ENCODE measurements at places on chromosomes 16 and 17.

DNA sequence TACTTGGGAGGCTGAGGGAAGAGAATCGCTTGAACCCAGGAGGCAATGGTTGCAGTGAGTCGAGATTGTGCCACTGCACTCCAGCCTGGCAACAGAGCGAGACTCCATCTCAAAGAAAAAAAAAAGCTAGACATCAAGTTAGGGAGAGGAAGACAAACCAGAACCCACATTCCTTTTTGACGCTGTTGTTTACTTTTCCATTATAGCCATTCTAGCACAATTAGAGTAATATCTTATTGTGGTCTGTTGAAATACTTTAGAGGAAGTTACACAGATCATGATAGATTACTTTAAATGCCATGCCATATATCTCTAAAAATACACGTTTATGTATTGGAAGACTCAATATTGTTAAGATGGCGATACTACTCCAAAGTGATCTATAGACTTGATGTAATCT, 16.5 kb upstream of the ABCC1 start:
- DNase-seq = no peak

DNA sequence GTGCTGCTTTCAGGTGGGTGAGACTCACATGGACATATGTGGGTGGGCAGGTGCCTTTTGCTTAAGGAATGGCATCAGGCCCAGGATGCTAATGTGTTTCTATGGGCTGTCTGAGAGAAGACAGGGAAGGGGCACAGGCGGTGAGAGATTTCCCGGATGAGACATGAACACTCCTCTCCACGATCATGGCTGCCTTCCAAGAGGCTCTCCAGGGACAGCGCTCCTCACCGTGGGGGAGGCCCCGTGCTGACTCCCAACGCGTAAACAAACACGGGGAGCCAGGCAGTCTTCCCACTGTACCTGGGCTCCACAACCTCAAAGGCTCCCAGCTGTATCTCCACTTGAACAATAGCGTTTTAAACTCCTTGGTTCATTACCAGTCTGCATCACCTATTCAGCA, 42.8 kb downstream of the CDK5R1 start:
- peak; percentile 38 for DNase-seq

- no peak for DNase-seq
Observed at GRCh38 chr16:1531638-1531910, 1.9 kb upstream of the TMEM204 start.

DNA sequence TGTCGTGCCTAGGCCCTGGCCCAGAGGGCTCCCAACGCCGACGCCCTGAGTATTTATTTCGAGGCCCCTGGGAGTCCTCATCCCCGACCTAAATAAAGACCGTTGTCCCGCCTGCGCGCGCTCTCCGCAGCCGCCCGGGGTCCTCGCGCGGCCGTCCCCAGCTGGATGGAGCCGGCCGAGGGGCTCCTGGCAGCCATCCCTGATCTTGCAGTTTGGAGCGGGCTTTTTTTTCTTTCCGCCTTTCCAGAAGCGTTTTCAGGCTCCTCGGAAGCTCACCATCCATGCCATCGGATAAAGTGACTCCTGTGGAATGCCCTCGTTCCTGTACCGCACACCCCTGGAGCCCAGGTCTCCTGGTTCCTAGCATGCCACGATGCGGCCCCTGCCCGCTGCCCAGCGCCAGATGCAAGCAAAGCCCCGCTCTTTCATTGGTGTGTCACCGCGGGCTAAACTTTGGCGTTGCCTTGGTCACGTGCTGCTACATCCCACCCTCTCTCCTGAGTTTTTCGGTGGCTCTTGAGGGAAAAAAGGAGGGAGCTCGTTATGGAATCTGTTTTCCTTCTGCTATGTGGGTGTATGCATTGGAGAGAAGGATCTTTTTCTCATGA, 716 bp downstream of the TMEM94 start:
- DNase-seq = peak; percentile 15

GRCh38 chr16:68770671-68771070, 33.6 kb downstream of the CDH1 start:
- DNase-seq = no peak

GRCh38 chr17:2745317-2746037, 4.0 kb downstream of the CCDC92B start:
- DNase-seq = no peak

DNA sequence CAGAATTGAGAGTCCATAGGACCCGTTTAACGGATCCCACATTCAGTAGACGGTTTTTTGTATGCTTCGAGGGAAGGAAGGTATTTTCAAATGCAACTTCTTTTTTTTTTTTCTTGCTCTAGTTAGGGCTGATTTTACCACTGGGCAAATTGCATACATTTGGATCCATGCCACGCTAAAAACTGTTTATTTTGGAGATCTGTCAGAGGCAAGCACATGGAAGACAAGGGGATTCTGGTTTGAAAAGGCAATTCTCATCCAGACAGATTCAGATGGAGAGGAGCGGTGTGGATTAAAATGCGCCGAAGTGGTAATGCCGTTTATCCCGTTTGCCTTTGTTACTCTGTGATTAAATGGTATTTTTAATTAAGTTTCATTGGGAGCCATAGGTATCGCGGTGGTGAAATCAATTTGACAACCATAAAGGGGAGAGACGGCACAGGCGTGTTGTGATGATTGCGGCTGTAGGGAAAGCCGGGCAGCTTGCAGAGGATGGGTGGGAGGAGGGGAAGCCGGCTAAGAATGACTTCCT, 170.4 kb downstream of the IRX3 start:
- no peak for DNase-seq

- no peak for DNase-seq
Observed at GRCh38 chr16:57859331-57859730, 57.0 kb upstream of the KIFC3 start.

DNA sequence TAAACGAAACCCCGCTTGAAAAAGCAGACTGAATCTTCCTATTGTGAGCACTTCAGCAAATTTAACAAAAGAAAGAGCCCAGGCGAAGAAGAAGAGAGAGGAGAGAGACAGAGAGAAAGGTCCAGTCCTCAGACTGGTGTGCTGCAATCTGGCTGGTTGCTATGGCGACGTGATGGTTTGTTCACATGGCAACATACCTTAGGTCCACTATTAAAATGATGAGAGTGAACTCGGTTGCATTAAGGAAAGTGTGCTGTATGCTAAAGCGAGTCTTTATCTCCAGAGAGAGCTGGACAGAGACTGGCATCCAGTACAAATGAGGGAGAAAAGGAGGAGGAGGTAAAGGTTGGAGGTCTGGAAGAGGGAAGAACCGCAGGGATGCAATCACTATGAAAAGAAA, 271.8 kb upstream of the ZFHX3 start:
- DNase-seq = no peak

DNA sequence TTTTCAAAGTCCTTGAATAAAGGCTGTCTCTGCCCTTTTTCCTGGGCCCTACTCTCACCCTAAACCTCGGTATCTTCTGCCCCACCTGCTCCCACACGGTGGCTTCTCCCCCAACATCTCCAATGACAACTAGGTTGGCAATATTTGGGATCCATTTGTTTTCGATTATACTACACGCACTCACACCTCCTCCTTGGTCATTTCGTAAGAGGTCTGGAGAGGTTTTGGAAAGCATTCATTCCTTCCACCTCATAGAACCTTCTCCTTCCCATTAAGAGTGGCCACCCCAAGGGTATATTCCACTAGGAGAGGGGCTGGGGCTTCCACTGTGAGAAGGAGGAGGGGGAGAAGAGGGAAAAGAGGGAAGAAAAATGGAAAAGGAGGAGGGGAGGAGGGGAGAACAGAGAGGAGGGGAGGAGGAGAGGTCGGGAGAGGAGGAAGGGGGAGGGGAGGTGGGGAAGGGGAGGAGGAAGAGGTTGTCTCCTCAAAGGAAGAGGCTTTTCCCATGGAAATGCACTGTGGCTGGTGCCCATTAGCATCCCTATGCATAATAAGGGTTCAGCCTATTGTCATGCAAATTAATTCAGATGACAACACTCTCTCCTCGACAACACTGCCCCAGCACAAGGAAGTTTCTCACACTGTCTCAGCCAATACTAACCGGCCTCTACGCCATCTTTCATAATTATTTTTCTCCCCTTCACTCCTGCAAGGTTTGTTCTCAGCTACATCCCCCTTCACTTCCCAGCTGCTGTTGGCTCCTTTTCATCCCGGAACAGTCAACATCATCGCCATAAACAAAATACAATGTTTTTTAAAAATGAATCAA, 30.0 kb downstream of the SOX9 start:
- DNase-seq = no peak

DNA sequence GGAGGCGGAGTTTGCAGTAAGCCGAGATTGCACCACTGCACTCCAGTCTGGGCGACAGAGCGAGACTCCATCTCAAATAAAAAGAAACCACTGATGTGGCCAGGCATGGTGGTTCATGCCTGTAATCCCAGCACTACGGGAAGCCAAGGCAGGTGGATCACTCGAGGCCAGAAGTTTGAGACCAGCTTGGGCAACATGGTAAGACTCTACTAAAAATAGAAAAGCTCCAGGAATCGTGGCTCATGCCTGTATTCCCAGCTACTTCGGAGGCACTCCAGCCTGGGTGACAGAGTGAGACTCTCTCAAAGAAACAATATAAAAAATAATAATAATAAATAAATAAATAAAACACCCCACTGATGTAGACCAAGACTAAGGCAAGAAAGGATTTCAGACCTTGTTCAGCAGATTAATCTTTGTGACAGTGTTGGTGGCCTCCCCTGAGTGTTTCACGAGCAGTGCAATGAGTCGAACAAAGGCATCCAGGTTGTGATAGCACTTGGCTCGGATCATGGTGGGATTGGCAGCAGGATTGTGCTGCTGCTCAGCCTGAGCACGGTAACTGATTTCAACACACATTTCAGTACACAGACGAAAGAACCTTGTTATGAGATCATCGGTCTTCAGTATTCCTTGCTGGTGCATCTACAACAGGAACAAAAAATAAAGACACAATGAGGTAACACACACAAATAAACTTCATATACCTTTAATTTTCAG, 18.6 kb downstream of the SETD6 start:
- DNase-seq = no peak

- no peak for DNase-seq
Observed at GRCh38 chr16:12515346-12515745, 288.3 kb downstream of the CPPED1 start.

DNA sequence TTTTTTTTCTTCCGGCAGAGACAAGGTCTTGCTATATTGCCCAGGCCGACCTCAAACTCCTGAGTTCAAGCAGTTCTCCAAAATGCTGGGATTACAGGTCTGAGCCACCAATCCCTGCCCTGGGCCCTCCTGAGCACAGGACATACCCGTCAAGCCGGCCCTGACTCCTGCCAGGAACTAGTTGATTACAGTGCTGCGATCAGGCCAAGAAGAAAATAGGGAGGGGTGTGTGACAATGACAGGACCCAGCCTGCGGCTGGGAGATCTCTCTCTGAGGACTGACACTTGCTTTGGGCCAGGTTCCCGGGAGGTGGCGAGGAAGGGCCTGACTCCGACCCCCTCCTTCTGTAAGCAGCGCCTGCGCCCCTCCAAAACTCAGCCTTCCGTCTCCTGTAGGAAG, 276.6 kb downstream of the MRTFB start:
- no peak for DNase-seq

DNA sequence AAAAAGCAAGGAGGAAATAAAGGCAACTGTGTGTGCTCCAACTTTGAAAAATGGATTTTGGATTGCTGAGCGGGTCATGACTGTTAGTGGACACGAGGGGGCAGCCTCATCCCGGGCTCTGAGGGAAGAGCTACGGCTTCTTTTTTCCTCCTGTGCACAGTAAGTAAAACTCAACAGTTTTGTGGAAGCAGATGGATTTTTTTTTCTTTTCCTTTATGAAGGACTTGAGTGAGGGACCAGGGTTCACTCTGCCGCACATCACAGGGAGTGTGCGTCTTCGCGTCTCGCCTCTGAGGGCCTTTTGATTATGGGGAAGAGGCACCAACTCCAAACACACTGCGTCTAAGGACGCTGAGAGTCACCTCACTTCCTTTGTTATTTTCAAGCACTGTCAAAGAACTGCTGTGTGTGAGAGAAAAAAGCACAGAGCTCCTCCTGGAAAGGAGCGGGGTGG, 80.3 kb upstream of the GOT2 start:
- DNase-seq = no peak

DNA sequence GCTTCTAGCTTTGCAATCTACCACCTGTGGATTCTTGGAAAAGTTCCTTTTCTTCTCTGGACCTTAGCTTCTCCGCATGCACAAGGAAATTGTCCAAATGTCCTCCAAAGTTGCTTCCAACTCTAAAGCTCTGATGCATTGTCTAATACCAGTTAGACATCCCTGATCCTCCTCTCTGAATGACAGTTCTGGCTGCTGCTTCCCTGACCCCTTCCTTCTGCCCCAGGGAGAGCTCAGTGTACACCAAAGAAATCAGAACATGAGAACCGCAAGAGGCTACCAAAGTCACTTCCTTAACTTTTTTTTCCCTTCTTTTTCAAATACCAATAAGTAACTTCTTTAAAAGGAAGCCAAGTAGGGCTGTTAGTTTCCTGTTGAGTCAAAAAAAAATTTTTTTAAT, 79.7 kb upstream of the CES5A start:
- DNase-seq = no peak

- no peak for DNase-seq
Observed at GRCh38 chr17:30858556-30859250, 26.9 kb downstream of the ATAD5 start.

DNA sequence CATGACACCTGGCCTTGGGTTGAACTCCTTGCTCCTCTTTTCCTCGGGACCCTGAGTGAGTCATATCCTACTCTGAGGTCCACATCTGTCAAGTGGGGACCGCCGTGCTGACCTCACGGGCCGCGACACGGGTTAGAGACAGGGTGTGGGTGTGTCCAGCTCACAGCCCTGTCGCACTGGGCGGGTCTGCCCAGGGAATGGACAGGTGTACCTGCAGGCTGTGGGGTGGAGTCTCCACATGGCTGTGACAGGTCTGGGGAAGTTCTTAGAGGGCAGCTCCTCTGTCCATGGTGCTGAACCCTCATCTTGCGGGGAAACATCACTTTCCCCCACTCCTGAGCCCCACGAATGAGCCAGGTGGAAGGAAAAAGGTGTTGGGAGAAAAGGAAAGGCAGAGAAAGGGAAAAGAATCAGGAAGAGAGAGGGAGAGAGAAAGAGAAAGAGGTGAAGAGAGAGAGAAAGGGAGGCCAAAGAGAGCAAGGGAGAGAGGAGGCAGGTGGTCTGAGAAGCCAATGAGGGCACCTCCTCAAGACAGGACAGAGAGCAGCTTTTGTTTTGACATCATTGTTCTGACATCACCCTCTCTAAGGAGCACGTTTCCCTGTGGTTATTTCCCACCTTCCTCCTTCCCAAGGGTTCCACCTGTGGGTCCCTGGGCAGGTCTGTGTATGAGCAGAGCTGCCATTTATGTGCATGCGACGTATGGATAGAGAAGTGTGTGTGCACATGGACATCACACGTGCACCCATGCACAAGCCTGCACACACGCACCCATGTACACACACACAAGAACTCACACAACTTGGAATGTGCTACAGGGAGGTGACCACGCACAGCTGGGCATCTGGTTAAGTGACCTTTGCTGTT, 32.6 kb upstream of the CBFA2T3 start:
- DNase-seq = no peak

- no peak for DNase-seq
Observed at GRCh38 chr17:21303441-21304065, 19.0 kb downstream of the MAP2K3 start.

- DNase-seq = no peak
Observed at GRCh38 chr17:57102122-57102521, 17.1 kb downstream of the AKAP1 start.

- DNase-seq = no peak
Observed at GRCh38 chr16:85003076-85003475, 8.3 kb downstream of the ZDHHC7 start.

- no peak for DNase-seq
Observed at GRCh38 chr17:7790150-7790549, 43.9 kb upstream of the KDM6B start.

GRCh38 chr16:11278681-11279628, 2.2 kb downstream of the PRM1 start:
- no peak for DNase-seq

Data from NCI-H1694 (cell line).